ENCODE measurements at places on chromosomes 13 and 19.

DNA sequence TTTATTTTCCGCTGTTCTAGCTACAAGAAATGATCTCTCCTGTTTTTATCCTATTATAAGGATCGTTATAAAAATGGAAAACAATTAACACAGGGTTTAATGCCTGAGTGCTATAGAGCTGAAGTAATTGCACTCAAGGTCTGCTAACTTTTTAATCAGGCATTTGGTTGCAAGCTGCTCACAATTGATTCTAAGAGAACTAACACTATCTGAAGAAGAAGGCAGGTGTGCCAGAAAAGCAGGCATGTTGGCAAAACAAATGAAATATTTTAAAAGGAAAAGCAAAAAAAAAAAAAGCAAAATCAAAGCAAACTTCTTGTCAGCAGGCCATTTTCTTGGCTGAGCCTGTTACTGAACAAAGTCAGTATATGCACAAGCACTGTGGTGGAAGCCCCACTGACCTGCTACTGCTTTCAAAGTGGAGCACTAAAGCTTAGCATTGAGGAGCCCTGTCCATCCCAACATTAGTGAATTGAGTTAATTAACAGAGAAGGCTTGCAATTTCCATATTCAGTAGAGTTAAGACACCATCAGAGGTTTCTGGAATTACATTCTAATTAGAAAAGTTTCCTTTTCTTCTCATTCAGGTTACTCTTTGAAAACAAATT, 574.2 kb downstream of the PCDH9 start:
- DNase-seq, result no peak

GRCh38 chr19:15396436-15396835, 16.8 kb upstream of the AKAP8 start:
- no peak for DNase-seq

DNA sequence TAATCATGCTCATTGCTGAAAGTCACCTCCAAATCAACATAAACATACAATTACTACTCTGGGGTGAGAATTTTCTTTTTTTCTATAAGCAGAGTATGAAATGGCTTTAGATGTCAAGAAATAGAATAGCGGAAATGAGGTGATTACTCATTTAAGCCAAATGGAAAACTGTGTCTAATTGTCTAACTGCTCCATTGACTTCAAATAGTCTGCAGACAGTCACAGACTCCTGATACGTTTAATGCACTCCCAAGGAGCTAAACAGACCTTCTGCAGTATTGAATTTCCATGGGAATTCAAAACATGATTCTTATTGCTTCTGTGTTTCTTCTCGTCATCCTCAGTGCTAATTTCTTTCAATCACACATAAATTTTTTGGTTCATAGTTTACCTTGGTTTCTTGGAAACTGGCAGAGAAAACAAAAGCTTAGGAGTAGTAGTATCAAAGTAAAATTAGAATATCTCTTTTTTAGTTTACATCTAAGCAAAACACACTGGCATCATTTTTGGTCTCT, 865.2 kb upstream of the SLC10A2 start:
- no peak for DNase-seq

GRCh38 chr19:49488863-49489537, 1.6 kb downstream of the RPL13A start:
- no peak for DNase-seq

DNA sequence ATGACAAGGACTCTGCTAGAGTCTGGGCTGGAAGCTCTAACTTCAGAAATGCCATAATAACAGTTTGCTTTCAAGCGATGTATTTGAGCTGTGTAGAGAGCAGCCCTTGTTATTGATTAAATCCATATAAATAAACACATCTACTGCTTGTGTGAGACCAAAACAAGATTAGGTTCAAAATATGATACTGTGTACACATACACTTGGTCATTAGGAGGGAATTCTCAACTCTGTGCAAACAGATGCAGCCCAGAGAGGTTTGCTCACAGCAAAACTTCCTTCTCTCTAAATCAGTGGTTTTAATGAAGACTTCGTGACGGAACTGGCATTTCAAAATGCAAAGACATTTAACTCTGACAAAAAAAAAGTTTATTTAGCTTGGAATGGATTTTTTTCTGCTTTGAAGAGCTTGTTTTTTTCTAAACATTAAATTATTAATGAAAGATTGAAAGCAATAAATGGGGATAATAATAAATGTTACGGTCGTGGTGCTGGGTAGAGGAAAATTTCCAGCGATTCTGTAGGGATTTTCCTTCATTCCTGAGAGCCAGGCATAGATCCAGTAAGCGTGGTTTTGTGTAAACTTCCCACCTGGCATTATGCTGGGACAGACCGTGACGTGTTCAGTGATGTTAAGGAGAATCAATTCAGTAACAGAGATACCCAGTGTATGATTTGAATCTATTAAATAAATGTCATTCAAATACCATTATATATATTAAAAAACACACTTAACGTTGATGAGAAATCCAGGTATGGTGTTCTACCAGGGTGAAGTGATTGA, 213.7 kb downstream of the TEX29 start:
- DNase-seq, result no peak
